ENCODE measurements at places on chromosomes 12 and 14.

DNA sequence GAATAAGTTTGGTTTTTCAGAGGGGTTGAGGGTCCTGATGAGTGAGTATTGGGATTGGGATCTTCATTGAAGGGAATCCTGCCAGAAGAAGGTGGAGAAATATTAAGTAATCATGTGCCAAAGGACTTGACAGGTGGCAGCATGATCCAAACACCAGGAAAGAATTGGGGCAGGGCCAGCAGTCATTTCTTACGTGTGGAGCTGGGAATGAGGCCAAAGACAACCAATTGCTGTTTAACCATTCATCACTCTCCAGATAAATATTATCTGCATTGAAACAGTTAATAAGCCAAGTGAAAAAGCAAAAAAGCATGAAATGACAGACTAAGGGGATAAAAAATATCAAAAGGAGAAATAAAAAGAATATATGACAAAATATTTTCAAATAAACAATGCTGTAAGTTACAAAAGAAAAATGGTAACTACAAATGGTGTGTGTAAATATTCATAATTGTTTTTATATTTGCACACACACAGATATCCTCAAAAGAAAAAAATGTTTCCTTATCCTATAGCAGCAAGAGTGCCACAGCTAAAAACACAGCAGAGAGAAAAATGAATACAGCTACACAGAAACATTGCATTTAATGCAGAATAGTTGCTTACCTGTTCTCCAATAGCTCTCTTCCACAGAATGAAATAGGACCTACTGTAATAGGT is 26.2 kb downstream of the C2CD5 start:
- DNase-seq: no peak

- no peak for DNase-seq
These were observed 3.2 kb downstream of the IPO8 start for GRCh38 chr12:30692470-30692869.

GRCh38 chr12:6970096-6970527 is 352 bp downstream of the PHB2 start:
- DNase-seq: no peak

- DNase-seq: no peak
These were observed 442.7 kb downstream of the BTG1 start for GRCh38 chr12:91702843-91703425.

DNA sequence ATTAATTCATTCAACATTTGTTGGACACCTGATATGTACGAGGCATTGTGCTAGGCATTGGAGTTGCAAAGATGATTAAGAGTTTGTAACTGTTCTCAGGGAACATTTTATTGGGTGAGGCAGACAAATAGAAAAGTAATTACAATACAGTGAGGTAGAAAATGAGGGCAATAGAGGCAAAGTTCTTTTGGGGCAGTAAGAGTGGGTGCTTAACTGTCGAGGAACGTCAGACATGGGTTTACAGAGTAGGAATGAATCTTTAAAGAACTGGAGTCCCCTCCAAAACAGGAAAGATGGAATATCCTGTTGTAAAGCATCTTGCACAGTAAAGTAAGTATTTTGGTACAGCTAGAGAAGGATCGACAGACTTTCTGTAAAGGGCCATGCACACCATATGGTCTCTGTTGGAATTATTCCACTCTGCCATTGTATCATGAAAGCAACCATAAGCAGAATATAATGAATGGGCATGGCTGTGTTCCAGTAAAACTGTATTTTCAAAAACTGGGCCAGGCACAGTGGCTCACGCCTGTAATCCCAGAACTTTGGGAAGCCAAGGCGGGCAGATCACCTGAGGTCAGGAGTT is 9.1 kb downstream of the CREBL2 start:
- no peak for DNase-seq

DNA sequence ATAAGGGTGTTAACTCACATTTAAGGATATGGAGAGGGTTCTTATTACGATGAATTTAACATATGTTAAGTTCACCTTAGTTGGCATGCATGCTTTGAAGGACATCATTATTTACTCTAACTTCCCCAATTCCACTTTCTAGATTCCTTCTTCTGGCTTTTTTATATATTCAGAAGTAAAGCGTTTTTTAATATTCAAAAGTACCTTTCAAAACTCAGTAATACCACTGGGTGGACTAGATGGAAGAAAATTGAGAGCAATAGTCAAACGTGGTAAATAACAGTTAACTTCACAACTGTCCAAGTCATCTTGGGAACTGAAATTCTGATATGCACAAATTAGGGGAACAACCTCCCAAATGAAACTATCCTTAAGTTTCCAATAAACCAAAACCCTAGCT is 9.1 kb downstream of the SINHCAF start:
- no peak for DNase-seq

- DNase-seq: peak; percentile 17
These were observed 12.2 kb downstream of the ITPK1 start for GRCh38 chr14:93103392-93104080.

All from activated naive CD8-positive, alpha-beta T cell treated with anti-CD3 and anti-CD28 coated beads, Interleukin-2, amount 50 U/mL, for 16 hours (primary cell).